NK-92 treated with Interleukin-12 subunit alpha and Interleukin-12 subunit beta, amount 100 ng/mL, for 24 hours (cell line): ENCODE measurements at places on chromosomes 12 and 14.

GRCh38 chr14:81589381-81590065 is 55.9 kb upstream of the SEL1L start:
- DNase-seq: no peak

DNA sequence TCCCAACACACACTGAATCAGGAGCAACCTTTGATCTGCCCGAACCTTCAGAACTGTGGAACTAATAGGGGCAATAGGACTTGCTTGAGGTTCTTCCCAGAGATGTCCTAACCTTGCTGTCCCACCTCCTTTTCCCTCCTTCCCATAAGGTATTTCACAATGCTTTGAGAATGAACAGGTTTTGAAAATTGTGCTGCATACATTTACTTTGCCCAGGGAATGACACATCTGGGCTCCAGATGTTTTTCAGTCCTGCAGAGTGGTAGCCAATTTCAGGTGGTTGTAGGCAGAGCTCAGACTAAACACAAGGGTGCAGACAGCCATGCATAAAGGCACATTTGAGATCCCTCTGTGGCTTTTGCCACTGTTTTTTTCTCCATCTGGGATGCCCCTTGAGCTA is 206.7 kb upstream of the PWP1 start:
- DNase-seq: no peak

GRCh38 chr12:14874882-14875281 is 10.8 kb downstream of the MGP start:
- DNase-seq: no peak

DNA sequence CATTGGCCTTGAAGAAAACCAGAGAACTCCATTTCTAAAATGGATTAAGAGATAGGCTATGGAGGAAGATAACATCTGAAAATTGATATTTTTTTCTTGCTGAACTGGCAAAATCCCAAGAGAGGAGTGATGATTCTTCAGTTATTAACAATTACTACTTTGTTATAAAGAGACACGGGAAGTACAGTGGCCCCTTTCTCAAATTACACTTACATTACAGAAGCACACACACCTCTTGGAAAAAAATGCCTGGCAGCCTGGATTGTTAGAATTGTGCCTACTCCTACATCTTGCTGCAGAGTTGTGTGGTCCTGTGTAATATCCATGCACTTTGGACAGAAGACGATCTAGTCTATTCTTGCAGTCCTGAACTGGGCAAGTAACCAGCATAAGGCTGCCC is 71.7 kb downstream of the TGFB3 start:
- no peak for DNase-seq

DNA sequence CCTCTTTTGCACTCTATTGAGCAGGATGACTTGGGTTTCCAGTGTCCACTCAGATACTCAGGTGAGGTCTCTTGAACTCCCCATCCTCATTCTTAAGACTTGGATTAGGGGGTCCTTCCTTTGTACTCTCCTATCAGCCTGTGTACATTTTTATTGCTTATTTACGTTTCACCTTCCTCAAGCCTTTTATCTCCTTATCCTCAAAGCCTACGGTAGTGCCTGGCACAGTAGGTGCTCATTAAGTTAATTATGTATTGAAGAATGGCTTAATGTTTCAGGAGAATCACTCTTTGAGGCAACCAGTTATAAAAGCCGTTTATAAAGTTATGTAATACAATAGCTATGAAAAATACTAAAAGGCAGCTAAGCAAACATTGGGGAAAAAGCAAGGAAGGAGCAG is 315.7 kb downstream of the NPAS3 start:
- DNase-seq: no peak

DNA sequence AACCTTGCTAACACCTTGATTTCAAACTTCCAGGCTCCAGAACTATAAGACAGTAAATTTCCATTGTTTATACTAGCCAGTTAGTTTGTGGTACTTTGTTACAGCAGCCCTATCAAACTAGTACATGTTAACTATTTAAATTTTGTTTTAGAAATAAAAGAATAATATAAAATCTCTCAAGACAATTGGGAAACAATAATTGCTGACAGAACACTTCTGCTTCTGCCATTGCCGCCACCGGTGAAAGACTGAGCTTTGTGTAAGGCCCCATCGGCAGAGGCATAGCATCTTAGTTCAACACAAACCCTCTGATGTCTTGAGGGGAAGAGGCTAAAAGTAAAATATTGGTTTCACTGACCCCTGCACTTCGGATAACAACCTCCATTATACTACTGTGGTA is 1607.1 kb upstream of the SEL1L start:
- no peak for DNase-seq

- DNase-seq: no peak
Measured at GRCh38 chr14:106848330-106849121, 1322.1 kb downstream of the TMEM121 start.

DNA sequence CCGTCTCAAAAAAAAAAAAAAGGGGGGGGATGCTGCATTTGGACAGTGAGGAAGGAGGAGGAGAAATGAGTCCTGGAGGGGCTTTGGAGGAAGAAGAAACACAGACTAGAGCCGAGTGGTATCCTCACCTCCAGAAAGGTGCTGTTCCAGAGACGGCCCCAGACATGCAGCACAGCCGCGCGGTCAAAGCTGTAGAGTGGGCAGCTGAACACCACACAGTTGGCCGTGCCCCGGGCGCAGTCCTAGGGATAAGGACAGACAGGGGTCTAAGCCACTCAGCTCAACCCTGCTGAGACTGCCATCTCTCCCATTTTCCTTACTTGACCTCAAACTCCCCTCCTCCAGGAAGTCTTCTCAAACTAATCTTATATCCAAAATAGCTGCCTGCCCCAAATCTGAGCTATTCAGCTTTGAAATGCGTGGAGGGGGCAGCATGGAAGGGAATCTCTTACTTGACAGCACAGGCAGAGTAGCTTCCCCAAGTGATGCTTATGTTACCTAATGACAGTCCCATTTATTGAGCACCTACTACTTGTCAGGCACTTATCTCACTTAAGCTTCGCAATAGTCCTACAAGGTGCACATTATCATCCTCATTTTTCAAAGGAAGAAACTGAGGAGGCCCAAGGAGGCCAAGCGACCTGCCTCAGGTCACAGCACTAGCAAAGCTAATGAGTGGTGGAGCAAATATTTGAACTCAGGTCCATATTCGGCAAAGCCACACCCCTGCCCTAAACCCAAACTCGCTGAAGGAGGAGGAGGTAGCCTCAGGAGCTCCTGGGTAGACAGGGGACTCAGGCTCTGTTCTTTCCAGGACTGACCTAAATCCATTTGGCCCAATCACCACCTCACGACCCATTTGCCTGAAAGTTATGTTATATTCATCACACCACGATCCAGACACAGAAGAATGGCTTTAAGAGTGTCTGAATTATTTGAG is 18.7 kb downstream of the ITGA7 start:
- no peak for DNase-seq

DNA sequence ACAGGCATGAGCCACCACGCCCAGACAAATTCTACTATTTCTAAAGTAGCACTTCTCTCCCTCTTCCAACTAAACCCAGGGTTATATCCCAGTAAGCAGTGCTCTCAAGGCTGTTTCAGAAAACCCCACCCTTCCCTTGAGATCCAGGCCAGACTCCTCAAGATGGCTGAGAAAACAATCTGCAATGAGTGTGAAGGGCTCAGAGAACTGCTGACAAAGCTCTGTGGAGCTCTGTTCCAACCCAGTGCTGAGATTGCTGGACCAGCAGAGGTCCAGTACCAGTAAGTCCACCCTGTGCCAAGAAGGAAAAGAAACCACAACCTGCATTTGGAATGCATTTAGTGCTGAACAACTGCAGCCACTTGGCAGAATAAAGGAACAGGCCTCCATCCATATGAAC is 3.7 kb upstream of the IFFO1 start:
- DNase-seq: no peak

DNA sequence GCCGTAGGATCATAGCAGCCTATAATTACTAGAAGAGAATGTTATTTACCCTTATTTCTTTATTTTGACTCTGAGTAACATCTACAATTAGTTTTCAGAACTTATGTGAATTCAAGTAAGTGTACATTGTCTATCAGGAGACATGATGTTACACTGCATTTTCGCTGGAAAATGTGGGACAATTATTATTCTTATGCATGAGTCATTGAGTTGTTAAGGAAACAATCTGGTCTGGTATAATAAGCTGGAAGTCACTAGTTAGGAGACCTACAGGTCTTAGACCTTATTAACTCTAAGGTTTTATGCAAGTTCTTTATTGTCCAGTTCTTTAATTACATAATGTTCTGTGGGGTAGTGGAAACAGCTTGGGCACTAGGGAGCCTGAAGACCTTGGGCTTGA is 5.8 kb downstream of the KTN1 start:
- DNase-seq: no peak

DNA sequence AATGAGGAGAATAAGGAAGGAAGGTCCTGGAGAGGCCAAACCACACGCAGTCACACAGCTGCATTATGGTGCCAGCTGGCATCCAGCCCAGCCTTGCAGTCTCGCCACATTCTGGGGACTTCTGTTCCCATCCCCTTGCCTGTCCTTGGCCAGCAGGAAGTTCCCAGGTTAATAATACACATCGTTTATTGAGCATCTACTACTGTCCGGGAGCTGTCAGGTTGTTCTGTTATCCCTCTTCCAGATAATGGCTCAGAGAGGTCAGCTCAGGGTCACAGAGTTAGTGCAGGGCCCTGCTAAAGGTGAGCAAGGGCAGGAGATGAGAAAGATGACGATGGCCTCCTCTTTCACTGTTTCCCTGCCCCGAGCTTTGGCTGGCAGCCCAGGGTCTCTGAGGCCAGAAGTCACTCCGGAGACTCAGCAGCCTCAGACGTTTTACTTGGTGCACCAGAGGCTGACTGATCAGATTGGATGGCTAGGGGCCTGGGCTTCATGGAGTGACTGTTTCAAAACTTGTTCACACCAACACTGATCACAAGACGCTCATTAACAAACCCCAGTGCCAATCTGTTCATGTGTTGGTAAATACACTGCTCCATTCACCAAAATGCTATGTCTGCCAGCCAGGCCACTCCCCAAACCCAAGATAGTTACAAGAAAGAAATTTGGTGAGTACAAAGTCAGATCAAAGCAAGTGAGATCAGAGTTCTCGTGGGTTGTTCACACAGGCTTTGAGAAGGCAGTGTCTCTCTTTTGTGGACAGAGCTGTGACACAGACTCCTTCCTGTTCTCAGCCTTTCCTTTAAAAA is 79.2 kb downstream of the B4GALNT3 start:
- no peak for DNase-seq

- DNase-seq: no peak
Measured at GRCh38 chr14:94659256-94659655, 47.1 kb downstream of the SERPINA3 start.

DNA sequence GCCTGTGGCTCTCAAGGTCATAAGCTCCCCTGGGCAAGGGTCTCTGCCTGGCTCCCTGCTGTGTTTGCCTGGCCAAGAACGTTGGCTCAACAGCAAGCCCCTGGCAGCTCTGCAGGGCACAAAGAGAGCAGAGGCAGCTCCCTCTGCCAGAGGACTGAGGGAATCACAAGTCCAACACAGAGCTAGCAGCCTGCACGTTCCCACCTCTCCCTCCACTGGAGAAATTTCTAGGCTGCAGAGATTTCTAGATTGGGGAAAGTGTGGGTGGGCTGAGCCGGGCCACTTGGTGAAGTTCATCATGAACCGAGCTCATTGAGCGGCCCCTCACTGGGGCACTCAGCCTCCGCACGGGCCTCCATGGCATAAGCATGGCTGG is 19.8 kb downstream of the ZFYVE21 start:
- no peak for DNase-seq

GRCh38 chr12:46303039-46303666 is 34.3 kb upstream of the SLC38A1 start:
- DNase-seq: peak; percentile 1

- DNase-seq: no peak
Measured at GRCh38 chr14:76405627-76406026, 29.7 kb downstream of the ESRRB start.

- DNase-seq: no peak
Measured at GRCh38 chr14:23339506-23340268, 13.0 kb downstream of the SLC22A17 start.

GRCh38 chr12:2583642-2584401 is 210.9 kb upstream of the FKBP4 start:
- no peak for DNase-seq
